ENCODE measurements at places on chromosomes 6 and 20. TPM values are rescaled to one million over a fixed set of nuclear protein-coding genes. Genes with fewer than 3 reads are reported as not detected.

DNA sequence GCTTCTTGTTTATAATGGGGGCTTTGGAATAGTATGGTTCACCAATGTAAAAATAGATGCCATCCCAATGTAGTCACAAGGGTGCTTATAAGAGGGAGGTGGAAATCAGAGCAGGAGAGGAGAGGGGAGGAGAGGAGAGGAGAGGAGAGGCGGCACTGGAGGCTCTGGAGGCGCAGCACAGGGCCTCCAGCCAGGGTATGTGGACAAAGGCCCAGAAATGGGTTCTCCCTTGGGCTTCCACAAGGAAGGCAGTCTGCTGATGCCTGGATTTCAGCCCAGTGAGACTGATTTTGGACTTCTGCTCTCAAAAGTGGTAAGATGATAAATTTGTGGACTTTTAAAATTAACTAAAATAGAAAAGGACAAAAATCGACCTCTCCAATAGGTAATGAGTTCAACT lies 116.8 kb downstream of the RNASET2 start:
- no peak for DNase-seq

DNA sequence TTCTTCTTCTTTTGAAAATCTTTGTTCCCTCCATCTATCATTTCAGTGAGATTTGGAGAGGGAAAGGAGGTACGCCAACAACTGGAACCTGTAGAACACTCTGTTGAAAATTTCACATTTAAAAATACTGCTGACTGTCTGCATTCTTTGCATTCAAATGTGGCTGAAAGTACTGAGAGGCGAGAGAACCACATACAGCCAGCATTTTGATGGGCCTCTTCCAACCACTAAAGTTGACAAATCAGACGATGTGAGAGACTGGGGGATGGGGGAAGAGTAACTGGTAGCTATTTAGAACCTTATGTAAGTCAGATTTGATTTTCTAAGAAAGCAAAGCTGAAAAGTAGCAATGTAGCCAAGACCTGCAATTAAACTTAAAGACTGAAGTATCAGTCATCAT lies 77.5 kb downstream of the FKBP5 start:
- peak; percentile 87 for DNase-seq

- no peak for DNase-seq
These were observed 555.2 kb upstream of the BTBD3 start for GRCh38 chr20:11362450-11362849.

GRCh38 chr6:71181565-71181964 lies 107.0 kb upstream of the OGFRL1 start:
- DNase-seq, result peak; percentile 91

DNA sequence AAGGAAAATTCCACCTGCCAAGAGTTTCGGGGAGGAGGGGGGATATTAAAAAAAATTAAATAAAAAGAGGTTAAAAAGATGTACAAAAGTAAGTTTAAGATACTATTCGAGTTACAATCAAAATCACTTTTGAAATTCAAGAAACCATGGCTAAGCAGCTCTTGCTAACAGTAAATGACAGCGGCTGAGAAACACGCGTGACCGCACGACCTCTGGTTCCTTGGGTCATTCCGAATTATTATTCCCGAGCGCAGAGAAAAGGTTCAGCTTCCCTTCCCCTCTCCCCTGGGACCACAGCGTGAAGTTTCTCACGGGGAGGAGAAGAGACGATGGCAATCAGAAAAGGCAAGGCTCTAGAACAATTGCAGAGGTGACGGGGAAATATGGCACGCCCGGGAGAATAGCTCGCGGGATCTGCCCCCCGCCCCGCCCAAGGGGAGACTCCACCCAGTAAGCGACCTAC lies 496 bp downstream of the TMEM242 start:
- DNase-seq, result no peak

DNA sequence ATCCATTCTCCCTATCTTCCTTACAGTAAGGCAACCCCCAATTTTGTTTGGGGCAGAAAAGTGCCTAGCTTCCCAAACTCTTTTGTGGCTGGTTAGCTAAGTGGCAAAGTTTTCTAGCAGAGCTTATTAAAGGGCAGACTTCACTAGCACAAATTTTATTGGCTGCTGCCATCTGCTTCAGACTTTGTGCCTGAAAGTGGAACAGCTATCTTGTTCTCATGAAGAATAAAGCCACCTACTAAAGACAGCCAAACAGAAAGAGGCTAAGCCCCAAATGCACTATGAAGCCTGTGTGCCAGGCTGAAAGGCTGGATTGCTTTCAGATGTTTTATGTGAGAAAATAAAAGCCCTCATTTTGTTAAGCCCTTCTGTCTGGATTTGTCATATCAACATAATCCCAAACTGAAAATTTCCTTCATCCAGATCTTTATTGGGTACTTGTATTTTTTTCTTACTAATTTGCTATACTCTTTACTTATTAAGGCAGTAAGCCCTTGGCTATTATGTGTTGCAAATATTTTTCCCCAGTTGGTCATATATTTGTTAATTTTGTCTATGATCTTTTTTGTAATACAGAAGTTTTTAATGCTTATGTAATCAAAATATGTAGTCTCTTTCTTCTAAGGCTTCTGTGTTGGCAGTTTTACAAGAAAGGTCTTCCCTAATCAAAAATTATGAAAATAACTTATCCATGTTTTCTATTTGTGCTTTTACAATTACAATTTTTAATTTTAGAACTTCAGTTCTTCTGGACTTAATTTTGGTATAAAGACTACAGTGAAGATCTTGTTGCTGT lies 191.1 kb downstream of the TASP1 start:
- DNase-seq, result no peak

DNA sequence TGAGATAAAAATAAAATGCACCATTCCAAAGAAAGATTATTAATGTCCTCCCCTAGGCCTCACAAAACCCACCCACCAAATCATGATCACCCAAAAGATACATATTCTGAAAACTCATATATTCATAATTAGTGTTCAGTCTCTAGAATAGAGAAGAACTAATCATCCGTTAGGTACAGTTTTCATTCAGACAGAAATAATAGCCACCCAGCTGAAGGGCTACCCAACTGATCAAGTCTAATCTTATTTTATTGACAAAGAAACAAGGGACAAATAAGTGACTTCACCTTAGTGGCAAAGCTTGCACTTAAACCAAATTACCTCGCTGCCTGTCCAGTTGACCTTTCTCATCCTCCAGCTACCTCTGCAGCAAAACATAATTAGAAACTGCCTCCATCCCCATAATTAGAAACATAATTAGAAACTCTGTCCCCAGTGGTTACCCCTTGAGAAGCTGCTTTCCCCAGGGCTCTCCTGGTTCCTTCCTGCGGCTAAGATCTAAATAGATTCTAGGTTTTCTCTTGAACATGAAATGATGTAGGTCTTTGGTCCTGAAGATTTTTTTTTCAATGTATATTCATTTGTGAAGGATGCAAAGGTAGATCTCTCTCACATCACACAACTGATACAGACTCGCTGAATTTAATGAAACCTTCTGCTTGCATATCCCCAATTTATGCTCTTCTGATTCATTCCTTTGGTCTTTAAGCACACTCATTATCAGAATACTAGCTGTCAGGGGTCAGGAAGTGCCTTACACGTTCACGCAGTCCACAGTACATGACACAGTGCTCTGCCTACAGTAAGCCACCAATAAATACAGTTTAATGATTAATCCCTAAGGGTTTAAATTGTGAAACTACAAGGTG lies 46.3 kb downstream of the HBS1L start:
- DNase-seq, result no peak

- no peak for DNase-seq
These were observed 464.4 kb upstream of the CHD6 start for GRCh38 chr20:42082611-42083010.

- peak; percentile 38 for DNase-seq
These were observed 59.9 kb downstream of the SLC22A2 start for GRCh38 chr6:160198606-160199211.

- DNase-seq, result no peak
These were observed 616.4 kb upstream of the ARID1B start for GRCh38 chr6:156160795-156161165.

The PDYN gene
- not detected for total RNA-seq

GRCh38 chr20:5822569-5822968 lies 72.4 kb downstream of the SHLD1 start:
- DNase-seq, result no peak

- no peak for DNase-seq
These were observed 546 bp upstream of the KLHL32 start for GRCh38 chr6:96923871-96924493.

- DNase-seq, result peak; percentile 84
These were observed 360.7 kb upstream of the ZFP64 start for GRCh38 chr20:52552181-52552872.

GRCh38 chr20:58989196-58989595 lies 8.1 kb downstream of the NELFCD start:
- no peak for DNase-seq

DNA sequence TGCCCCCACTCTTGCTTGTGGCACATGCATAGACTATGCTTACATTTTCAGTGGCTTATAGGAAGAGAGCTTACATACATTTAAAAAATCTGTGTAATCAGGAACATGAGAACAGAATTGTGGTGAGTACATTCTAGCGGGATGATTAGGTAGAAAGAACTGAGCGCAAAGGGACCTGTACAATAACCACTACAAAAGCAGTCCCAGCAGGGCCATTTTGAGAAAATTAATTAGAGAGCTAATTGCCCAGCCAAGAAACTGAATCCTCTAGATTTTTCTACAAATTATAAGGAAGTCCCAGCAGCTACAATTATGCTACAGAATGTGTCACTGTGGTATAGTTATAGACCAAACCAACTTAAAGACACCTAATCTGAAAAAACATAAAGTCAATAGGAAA lies 105.6 kb upstream of the TNFAIP3 start:
- no peak for DNase-seq

GRCh38 chr20:49964964-49965780 lies 17.6 kb upstream of the SNAI1 start:
- no peak for DNase-seq

GRCh38 chr20:37192137-37192854 lies 12.9 kb upstream of the MROH8 start:
- DNase-seq, result peak; percentile 76

The ARFGEF2 gene
- 23.8 TPM for total RNA-seq

The OR2B6 gene
- total RNA-seq, result not detected

GRCh38 chr20:9514072-9514460 lies 324 bp upstream of the LAMP5 start:
- DNase-seq, result no peak

- DNase-seq, result no peak
These were observed 99.0 kb downstream of the TAF4 start for GRCh38 chr20:61966492-61967244.

The NRSN1 gene
- not detected for total RNA-seq

- no peak for DNase-seq
These were observed 9.6 kb upstream of the SLC2A10 start for GRCh38 chr20:46699651-46700359.

The PRKN gene
- total RNA-seq, result 1.5 TPM

The DEFB132 gene
- not detected for total RNA-seq

DNA sequence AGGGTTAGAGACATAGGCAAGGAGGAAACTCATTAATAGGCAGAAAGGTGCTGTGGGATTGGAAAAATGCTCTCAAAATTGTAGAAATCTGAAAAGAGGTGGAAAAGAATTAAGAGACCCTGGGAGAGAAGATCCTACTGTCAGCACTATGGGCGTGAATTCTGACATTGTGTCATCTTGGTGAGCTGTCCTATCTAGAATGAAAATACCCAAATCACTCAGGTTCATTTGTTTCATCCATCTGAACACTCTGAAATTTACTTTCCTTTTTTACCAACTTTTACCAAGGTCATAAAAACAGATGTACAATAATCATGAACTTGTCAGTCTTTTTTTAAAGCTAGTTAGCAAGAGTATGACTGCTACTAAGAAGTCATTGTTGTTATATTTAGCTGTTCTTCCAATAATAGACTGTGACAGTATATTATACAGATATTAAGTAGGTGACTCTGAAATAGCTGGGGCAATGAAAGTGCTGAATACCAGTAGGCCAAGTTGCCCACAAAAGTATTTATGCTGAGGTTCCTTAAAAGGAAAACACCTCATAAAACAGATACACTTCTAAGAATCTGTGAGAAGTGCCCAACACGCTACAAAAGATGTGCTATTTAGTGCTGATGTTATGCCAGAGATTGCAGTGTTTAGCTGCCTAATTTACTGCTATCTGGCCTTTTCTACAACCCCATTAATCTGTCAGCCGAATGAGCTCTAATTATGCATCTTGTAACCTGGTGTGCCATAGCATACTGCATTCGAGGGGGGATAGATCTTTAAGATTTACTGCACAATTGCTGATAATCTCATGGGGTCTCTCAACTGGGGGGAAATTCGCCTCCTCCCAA lies 217.5 kb upstream of the SUPT3H start:
- no peak for DNase-seq

- DNase-seq, result no peak
These were observed 96.1 kb downstream of the COL12A1 start for GRCh38 chr6:75109765-75110164.

DNA sequence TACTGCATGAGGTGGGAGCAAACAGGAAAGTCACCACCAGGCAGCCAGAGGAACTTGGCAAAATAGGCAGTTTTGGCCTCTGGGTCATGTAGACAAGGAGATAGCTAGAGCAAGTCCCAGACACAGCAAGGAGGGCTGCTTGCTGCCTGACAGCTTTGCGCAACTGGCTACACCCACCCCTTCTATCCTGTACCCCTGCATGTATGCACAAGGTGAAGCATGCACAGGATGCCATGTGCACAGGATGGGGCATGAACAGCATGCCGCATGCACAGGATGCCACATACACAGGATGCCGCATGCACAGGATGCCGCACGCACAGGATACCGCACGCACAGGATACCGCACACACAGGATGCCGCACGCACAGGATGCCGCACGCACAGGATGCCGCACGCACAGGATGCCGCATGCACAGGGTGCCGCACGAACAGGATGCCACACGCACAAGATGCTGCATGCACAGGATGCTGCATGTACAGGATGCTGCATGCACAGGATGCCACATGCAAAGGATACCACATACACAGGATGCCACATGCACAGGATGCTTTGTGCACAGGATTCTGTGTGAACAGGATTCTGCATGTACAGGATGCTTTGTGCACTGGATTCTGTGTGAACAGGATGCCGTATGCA lies 104.9 kb upstream of the IYD start:
- no peak for DNase-seq

DNA sequence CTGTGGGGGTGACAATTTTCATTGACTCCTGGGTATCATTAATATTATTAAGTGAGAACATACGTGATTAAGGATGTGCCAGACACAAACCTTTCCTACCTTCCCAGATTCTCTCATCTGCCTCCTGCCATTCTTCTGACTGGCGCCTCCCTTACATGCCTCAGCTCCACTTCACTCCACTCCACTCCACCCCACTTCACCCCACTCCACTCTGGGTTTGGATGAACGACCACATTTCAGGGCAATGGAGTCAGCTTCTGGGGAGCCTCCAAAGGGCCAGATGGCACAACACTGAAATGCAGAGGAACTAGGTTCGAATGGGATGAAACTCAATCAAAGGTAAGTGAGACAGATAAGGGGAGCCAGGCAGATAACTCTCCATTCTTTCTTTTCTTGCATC lies 40.5 kb upstream of the LRRC1 start:
- no peak for DNase-seq

GRCh38 chr6:36444470-36444869 lies 1.7 kb downstream of the KCTD20 start:
- peak; percentile 90 for DNase-seq

The PRDM1 gene
- total RNA-seq, result 11.4 TPM

- no peak for DNase-seq
These were observed 63.8 kb downstream of the IBTK start for GRCh38 chr6:82183642-82184282.

The CD83 gene
- total RNA-seq, result 1.6 TPM

The MCHR2 gene
- total RNA-seq, result not detected

GRCh38 chr6:25700761-25701160 lies 48.7 kb downstream of the SCGN start:
- DNase-seq, result no peak

The LY6G5C gene
- 2.9 TPM for total RNA-seq
